Lower lobe of right lung (tissue), 2 donors: ENCODE measurements at places on chromosomes 7 and 10. TPM values are rescaled to one million over a fixed set of nuclear protein-coding genes. Genes with fewer than 3 reads are reported as not detected.

DNA sequence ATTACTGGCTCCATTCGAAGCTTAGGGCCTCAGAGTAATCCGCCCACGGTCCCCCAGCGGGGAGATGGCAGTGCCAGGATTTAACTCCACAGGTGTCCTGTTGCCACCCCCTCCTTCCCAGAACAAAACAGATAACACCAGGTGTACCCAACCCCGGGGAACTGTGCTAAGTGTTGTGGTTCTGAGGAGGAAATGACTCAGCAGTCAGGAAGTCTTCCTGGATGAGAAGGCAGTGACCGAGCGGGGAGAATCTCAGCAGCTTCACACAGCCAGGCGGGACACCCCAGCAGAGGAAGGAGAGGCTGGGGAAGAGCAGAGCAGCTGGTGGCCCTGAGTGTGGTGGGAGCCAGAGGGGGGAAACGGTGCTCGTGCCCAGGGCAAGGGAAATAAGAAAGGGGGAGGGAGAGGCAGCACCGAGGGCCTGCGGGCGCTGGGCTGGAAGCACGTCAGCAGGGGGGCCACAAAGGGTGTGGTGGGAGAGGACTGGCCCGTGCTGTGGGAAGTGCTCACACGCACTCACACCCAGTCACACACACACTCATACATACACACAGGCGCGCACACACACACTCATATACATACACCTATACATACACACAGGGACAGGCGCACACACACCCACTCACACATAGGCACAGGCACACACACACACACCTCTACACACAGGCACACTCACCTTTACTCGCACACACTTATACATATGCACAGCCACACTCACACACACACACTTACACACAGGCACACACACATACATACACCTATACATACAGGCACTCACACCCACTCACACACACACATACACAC lies 59.8 kb upstream of the CHST15 start:
- H3K36me3 ChIP-seq, result no peaks in the 10 kb centered on the region
- H3K4me1 ChIP-seq, result peaks cover 40% of the 10 kb centered on the region
- peak overlapping the region; percentile 8 for H3K4me3 ChIP-seq
- H3K27me3 ChIP-seq, result no peaks in the 10 kb centered on the region

- no peaks in the 10 kb centered on the region for H3K27me3 ChIP-seq
- H3K4me1 ChIP-seq, result no peaks in the 10 kb centered on the region
- no peak for DNase-seq
- H3K27ac ChIP-seq, result no peak overlapping the region
- no peaks in the 10 kb centered on the region for H3K36me3 ChIP-seq
These were observed 19.7 kb upstream of the PTPRZ1 start for GRCh38 chr7:121853307-121853706.

- H3K27me3 ChIP-seq, result no peaks in the 10 kb centered on the region
- H3K4me1 ChIP-seq, result no peaks in the 10 kb centered on the region
- no peaks in the 10 kb centered on the region for H3K36me3 ChIP-seq
- H3K4me3 ChIP-seq, result no peak overlapping the region
These were observed 495.1 kb upstream of the ANKRD30A start for GRCh38 chr10:36630267-36630666.

Gene LIPJ
- total RNA-seq, result 0.09 TPM

DNA sequence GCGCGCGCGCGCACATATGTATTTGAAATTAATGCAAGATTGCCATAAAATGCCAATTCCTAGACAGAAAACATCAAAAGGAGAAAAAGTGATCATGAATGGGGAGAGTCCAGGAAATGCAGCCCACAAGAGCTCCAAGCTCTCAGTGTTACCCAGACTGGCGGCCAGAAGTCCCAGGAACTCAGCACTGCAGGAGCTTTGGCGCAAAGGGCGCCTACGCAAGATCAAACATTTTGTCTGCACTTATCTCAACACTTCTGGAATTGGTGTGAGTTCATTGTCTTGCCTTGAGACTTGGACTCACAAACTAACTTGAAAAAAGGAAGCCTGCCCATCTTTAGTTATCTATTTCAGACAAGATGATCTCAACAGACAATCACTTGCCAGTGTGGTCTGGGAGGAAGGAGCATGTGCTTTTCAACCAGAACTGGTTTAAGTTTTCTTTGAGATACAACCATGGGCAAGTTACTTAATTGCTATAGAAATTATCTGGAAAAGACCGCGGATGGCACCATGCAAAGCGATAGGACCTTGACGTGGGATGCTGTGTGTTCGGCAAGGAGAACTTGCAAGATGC lies 77.2 kb downstream of the KIAA1549 start:
- no peaks in the 10 kb centered on the region for H3K27me3 ChIP-seq
- peaks cover 8% of the 10 kb centered on the region for H3K36me3 ChIP-seq
- H3K4me3 ChIP-seq, result no peak overlapping the region

GRCh38 chr10:5557799-5558771 lies 33.3 kb downstream of the CALML3 start:
- peak; percentile 43 for DNase-seq
- no peaks in the 10 kb centered on the region for H3K36me3 ChIP-seq
- H3K27ac ChIP-seq, result no peak overlapping the region

DNA sequence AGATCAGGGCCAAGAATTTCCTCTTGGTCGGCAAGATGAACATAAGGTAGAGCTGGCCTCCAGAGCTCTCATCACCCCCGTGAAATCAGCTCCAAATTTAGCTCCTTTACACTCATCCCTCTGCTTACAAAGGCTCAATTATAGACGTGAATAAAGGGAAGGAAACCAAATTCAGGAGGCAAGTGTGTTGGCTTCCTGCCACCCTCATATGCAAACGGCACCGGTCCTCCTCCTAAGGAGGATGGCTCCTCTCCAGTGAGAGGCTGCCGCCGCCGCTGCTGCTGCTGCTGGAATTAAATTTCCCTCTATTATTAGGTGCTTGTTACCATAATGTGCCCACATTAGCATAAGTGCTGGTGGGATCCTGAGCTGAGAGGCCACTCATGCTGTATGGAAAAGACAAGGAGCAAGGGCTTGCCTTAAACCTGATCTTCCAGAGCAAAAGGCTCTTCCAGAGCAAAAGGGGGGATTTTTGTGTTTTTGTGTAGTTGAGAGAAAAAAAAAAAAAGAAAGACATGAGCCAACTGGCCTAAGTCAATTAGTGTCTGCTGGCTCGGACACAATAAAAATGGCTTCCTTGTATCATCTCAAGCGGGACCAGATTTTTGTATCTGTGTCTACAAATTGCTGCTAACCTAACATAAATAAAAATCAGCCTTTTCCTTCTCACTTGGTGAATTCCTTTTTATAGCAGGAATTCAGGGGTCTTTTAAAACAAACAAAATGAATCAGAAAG lies 68.4 kb downstream of the CDHR3 start:
- no peaks in the 10 kb centered on the region for H3K27me3 ChIP-seq
- no peak overlapping the region for H3K27ac ChIP-seq
- H3K4me3 ChIP-seq, result no peak overlapping the region
- DNase-seq, result no peak
- H3K4me1 ChIP-seq, result peaks cover 6% of the 10 kb centered on the region
- H3K36me3 ChIP-seq, result no peaks in the 10 kb centered on the region

GRCh38 chr10:26621889-26622711 lies 75.4 kb upstream of the PDSS1 start:
- no peaks in the 10 kb centered on the region for H3K36me3 ChIP-seq
- H3K4me3 ChIP-seq, result peak overlapping the region; percentile 55
- peak; percentile 88 for DNase-seq
- H3K27ac ChIP-seq, result peak overlapping the region; percentile 74

DNA sequence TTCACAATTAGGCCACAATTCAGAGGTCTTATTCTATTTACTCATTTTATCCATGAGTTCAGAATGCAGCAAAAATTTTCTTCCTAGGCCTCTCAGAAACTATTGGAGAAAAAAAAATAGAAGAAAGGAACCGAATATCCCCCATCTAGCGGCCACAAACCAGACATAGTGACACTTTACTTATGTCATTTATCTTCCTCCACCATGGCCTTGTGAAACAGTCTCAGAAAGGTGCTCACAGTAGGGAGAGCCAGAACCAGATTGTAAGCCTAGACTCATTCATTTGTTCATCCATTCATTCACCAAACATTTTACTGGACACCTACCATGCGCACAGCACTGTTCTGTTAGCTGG lies 16.0 kb downstream of the CREB3L2 start:
- H3K27ac ChIP-seq, result peak overlapping the region; percentile 60
- H3K4me1 ChIP-seq, result peaks cover 88% of the 10 kb centered on the region
- H3K27me3 ChIP-seq, result no peaks in the 10 kb centered on the region
- no peak overlapping the region for H3K4me3 ChIP-seq
- no peaks in the 10 kb centered on the region for H3K36me3 ChIP-seq

DNA sequence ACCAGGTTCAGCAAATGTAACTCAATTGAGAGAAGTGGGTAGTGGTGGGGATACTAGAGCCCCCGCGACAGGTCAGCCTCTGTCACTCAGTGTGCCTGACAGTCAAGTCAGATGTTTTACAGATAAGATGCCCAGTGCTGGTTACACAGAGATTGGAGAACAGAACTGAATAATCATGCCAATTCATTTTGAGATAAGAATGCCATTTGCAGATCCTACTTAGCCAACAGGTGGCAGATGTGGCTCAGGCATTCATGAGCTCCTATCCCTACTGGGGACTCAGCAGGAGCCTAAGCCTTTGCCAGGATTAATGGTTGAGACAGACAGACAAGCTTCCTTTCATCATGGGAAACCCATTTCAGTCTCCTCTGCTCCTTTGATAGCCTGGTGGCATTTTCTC lies 137.8 kb downstream of the MAPK8 start:
- no peaks in the 10 kb centered on the region for H3K4me1 ChIP-seq
- H3K36me3 ChIP-seq, result no peaks in the 10 kb centered on the region
- H3K27ac ChIP-seq, result no peak overlapping the region

DNA sequence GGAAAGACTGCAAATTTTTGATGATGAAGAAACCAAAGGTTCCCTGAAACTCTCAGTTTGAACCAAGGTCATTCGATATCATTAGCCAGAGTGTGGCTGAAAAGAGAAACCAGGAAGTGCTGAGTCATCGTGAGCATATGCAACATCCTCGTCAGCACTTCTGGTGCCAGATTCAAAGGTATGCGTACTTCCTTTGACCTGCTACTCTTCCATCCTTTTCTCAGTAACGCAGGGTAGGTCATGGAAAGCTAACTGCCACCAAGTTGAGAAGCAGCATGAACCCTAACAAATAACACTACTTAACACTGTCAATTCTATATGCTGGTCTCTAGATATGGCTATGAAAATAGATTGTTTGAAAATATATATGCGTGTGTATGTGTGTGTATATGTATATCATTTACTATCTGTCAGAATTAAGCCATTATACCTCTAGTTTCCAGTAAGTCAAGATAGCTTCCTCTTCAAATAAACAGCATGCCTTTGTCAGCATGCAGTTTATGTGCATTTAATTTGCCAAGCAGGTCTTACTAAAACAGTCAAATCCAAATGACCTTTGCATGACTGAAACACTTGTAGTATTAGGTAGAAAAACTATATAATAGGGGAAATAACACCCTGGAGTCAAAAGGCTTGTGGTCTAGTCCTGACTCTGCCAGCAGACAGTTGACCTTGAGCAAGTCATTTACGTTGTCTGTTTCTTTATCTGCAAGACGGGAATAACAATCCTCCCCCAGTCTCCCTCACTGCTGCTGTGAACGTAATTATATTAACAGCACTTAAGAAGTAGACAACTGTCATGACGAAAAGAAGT lies 26.4 kb downstream of the CDK6 start:
- no peak for DNase-seq
- H3K4me3 ChIP-seq, result no peak overlapping the region
- no peaks in the 10 kb centered on the region for H3K36me3 ChIP-seq
- peaks cover 13% of the 10 kb centered on the region for H3K4me1 ChIP-seq

- no peak overlapping the region for H3K27ac ChIP-seq
- peaks cover 38% of the 10 kb centered on the region for H3K27me3 ChIP-seq
- H3K4me1 ChIP-seq, result peaks cover 38% of the 10 kb centered on the region
These were observed 1.5 kb upstream of the SFMBT2 start for GRCh38 chr10:7412237-7412927.

Gene COBL
- total RNA-seq, result 27.9 TPM

DNA sequence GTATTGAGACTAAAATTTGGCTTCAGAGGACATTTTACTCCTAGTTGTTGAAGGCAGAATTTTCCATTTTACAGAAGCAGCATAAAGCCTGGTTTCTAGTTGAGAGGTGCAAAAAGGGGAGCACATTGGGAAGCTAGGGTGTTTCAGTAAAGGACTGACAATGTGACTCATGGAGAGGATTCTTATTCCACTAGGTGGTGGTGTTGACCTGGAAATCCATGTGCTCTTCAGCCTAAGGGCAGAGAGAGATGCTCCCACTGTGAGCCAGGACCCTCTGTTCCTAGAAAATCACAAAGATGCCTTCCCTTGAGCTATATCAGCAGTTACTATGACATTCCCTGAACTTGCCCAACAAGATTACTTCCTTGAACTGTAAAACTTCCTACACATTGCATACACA lies 687.8 kb downstream of the IPMK start:
- H3K27ac ChIP-seq, result no peak overlapping the region
- H3K4me3 ChIP-seq, result no peak overlapping the region
- H3K27me3 ChIP-seq, result no peaks in the 10 kb centered on the region
- no peak for DNase-seq

Gene MMRN2
- total RNA-seq, result 53.1 TPM

DNA sequence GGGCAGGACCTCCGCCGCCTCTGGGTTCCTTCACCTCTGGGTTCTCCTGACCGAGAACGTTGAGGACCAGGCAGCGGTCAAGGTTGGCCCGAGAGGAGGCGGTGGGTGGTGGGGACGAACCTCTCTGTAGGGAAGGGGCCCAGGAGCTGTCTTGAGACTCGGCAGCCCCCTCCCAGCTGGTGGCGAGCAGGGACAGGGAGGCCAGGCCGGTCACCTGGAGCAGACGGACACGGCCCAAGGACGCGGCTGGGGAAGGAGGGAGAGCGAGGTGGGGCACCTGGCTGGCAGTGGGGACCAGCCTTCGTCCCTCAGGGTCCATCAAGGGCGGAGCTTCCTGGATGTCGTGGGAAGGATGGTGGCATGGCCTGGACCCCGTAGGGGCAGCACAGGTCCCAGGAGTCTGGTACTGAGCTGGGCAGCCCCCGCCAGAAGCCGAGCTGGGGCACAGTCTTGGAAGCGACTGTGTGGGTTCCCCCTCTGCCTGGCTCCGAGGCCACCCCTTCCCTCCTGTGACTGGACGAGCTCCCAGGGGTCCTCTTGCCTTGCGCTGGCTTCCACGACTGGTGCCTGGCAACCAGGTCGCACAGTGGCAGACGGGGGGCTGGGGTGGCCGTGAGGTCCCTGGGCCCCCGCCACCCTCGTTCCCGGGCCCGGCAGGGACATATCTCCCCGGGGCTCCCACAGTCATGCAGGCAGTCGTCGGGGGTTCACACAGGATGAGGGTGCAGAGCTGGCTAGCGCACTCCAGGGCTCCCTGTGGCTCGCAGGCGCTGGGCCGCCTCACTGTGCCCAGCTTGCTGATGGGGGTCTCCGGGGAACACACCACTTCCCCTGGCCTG lies 89.9 kb downstream of the DNAJB6 start:
- H3K36me3 ChIP-seq, result peaks cover 4% of the 10 kb centered on the region
- no peak overlapping the region for H3K27ac ChIP-seq
- peak; percentile 31 for DNase-seq
- H3K4me1 ChIP-seq, result no peaks in the 10 kb centered on the region
- H3K27me3 ChIP-seq, result no peaks in the 10 kb centered on the region
- no peak overlapping the region for H3K4me3 ChIP-seq

- no peak for DNase-seq
- H3K36me3 ChIP-seq, result no peaks in the 10 kb centered on the region
- H3K27ac ChIP-seq, result no peak overlapping the region
- no peaks in the 10 kb centered on the region for H3K4me1 ChIP-seq
- H3K27me3 ChIP-seq, result no peaks in the 10 kb centered on the region
These were observed 28.6 kb downstream of the MCM10 start for GRCh38 chr10:13189961-13190360.

Gene PDK4
- 243 TPM for total RNA-seq

Gene ATOH7
- not detected for total RNA-seq

- no peaks in the 10 kb centered on the region for H3K36me3 ChIP-seq
- H3K27ac ChIP-seq, result no peak overlapping the region
- H3K4me1 ChIP-seq, result peaks cover 16% of the 10 kb centered on the region
- DNase-seq, result no peak
- H3K4me3 ChIP-seq, result no peak overlapping the region
These were observed 85.9 kb downstream of the COBL start for GRCh38 chr7:51230723-51231122.
